Activated CD8-positive, alpha-beta T cell treated with anti-CD3 and anti-CD28 coated beads for 36 hours (primary cell): ENCODE measurements at places on chromosomes 5 and 9. TPM values are rescaled to one million over a fixed set of nuclear protein-coding genes. Genes with fewer than 3 reads are reported as not detected.
A peak's percentile ranks its signal among the peaks of the same experiment; 100 is the strongest.

GRCh38 chr5:154369682-154370081 is 76.1 kb upstream of the SAP30L start:
- H3K4me1 ChIP-seq, result no peaks in the 10 kb centered on the region
- H3K27me3 ChIP-seq, result no peaks in the 10 kb centered on the region
- H3K36me3 ChIP-seq, result no peaks in the 10 kb centered on the region
- H3K27ac ChIP-seq, result no peak overlapping the region
- H3K4me3 ChIP-seq, result no peak overlapping the region
- no peak for DNase-seq

OR13J1 gene
- not detected for total RNA-seq

- no peak overlapping the region for H3K27ac ChIP-seq
- no peaks in the 10 kb centered on the region for H3K4me1 ChIP-seq
- peaks cover 4% of the 10 kb centered on the region for H3K27me3 ChIP-seq
- DNase-seq, result no peak
These were observed 27.6 kb upstream of the LHFPL2 start for GRCh38 chr5:78675956-78676730.

- peak overlapping the region; percentile 67 for H3K27ac ChIP-seq
- H3K4me3 ChIP-seq, result no peak overlapping the region
- H3K27me3 ChIP-seq, result no peaks in the 10 kb centered on the region
These were observed 4.1 kb upstream of the TOR1A start for GRCh38 chr9:129828051-129828450.

- H3K4me3 ChIP-seq, result no peak overlapping the region
- H3K27ac ChIP-seq, result no peak overlapping the region
- DNase-seq, result no peak
- H3K36me3 ChIP-seq, result no peaks in the 10 kb centered on the region
- no peaks in the 10 kb centered on the region for H3K27me3 ChIP-seq
- no peaks in the 10 kb centered on the region for H3K4me1 ChIP-seq
These were observed 102.5 kb downstream of the SREK1 start for GRCh38 chr5:66246608-66247007.

GRCh38 chr5:96741891-96742309 is 65.8 kb downstream of the ERAP1 start:
- no peaks in the 10 kb centered on the region for H3K27me3 ChIP-seq
- H3K4me3 ChIP-seq, result no peak overlapping the region
- DNase-seq, result no peak
- H3K27ac ChIP-seq, result peak overlapping the region; percentile 21
- peaks cover 37% of the 10 kb centered on the region for H3K4me1 ChIP-seq
- H3K36me3 ChIP-seq, result peaks cover 41% of the 10 kb centered on the region

DNA sequence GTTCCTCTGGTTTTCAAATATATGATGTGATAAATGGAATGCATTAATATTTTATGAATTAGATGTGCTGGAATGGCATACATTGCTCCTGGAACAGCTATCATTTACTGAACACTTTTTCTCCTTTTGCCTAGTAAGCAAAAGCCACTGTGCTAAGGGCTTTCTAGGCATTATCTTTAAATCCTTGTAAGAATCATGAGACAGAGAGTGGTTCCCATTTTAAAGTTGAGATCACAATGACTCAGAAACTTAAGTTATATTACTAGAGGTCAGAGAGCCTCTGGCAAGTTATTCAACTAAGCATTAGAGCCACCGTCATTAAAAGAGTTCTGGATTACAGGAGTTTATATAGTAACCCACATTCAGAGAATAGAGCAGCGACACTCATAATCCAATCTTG is 26.7 kb upstream of the FSD1L start:
- peaks cover 3% of the 10 kb centered on the region for H3K4me1 ChIP-seq
- H3K27me3 ChIP-seq, result peaks cover 1% of the 10 kb centered on the region
- H3K36me3 ChIP-seq, result no peaks in the 10 kb centered on the region
- H3K27ac ChIP-seq, result no peak overlapping the region
- no peak overlapping the region for H3K4me3 ChIP-seq
- no peak for DNase-seq

DNA sequence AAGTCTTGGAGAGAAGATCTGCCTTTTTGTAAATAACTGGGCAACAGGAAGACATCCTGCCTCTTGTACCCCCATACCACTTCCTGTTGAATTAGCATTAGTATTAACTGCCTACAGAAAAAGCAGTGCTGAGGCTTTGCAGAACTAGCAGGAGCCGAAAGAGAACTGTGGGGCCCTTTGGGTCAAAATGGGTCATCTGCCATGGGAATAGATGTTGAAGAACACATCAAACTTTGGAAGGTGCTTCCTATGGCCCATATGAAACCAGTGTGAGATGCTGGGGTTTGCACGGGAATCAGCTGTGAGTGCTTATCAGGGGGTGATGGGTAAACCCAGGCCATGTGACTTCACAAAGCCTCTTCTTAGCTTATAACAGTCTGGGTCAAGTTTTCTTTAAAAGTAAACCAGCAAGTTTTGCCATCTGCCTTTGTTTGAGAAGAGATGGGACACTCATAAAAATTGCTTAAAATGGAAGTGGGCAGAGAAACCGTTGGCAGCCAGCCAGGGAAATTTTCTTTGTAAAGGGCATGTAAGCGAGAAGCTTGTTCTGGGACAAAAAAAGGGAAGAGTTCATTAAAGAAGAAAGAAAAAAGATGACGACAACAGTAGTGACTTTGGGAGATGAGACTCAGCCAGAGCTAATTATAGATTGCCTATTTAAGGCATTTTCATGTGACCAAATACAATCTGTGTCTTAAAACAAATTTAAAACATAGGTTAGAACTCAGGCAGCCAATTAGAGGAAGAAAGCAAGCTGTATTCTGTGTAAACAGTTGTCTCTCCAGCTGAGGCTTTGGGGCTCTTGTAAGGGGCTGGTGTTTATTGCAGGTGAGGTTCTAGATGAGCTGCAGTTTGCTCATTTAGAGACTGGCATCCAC is 4.4 kb downstream of the SLC25A25 start:
- H3K27ac ChIP-seq, result peak overlapping the region; percentile 87
- peak; percentile 82 for DNase-seq
- H3K4me3 ChIP-seq, result peak overlapping the region; percentile 63
- peaks cover 40% of the 10 kb centered on the region for H3K4me1 ChIP-seq

DNA sequence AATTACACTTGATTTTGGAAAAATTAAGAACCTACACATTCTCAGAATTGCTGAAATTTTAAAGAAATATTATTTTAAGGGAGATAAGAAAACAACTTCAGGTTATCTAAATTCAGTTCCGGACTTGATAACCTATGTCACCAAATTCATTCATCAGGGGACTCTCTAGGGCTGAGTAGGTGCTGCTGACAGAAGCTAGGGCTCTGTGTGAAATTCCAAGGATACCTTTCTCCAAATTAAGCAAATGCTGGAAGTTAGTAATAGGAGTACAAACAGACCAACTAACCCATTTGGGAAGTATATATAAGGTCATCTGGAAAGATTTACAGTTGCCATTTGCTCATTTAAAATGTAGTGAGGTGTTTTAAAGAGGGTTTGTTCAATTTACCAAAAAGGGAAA is 84.3 kb downstream of the SMIM23 start:
- no peak overlapping the region for H3K27ac ChIP-seq
- H3K4me1 ChIP-seq, result peaks cover 9% of the 10 kb centered on the region
- DNase-seq, result no peak

GRCh38 chr5:36385495-36385894 is 83.8 kb upstream of the RANBP3L start:
- no peaks in the 10 kb centered on the region for H3K36me3 ChIP-seq
- H3K27me3 ChIP-seq, result peaks cover 5% of the 10 kb centered on the region
- H3K27ac ChIP-seq, result no peak overlapping the region
- no peaks in the 10 kb centered on the region for H3K4me1 ChIP-seq
- no peak for DNase-seq

DNA sequence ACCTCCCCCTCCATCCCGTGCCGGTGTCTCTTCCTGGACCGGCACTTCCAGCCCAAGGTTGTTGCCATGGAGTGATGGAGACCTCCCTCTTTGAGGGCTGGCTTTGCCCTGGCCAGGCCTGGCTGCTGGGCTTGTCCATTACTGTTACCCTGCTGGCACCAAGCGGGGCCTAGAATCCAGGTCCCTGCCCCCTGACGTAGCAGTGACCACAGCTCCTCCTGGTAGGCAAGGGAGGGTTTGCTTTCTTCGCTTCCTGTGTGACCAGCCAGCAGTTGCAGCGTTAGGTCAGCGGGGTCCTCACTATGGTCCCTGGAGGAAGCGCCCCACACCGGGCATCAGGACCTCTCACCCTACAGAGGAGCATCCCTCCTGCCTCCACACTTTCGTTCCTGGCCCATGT is 146.7 kb upstream of the COL5A1 start:
- no peak overlapping the region for H3K4me3 ChIP-seq
- no peak overlapping the region for H3K27ac ChIP-seq
- no peaks in the 10 kb centered on the region for H3K27me3 ChIP-seq
- H3K4me1 ChIP-seq, result no peaks in the 10 kb centered on the region
- H3K36me3 ChIP-seq, result no peaks in the 10 kb centered on the region

DNA sequence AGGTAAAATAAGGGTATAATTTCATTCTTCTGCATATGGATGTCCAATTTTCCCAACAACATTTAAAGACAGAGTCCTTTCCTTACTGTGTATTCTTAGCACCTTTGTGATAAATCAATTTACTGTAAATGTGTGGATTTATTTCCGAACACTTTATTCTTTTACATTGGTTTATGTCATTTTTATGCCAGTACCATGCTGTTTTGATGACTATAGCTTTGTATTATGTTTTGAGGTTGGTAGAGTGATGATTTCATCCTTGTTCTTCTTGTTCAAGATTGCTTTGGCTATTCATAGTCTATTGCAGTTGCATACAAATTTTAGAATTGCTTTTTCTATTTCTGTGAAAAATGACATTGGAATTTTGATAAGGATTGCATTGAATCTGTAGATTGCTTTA is 53.4 kb upstream of the CCDC152 start:
- H3K4me1 ChIP-seq, result no peaks in the 10 kb centered on the region
- H3K36me3 ChIP-seq, result no peaks in the 10 kb centered on the region
- no peak overlapping the region for H3K27ac ChIP-seq
- DNase-seq, result no peak
- no peaks in the 10 kb centered on the region for H3K27me3 ChIP-seq
- no peak overlapping the region for H3K4me3 ChIP-seq

- H3K36me3 ChIP-seq, result no peaks in the 10 kb centered on the region
- H3K27ac ChIP-seq, result no peak overlapping the region
- DNase-seq, result no peak
These were observed 142.9 kb downstream of the DMAC1 start for GRCh38 chr9:7656636-7657035.

DND1 gene
- 2.9 TPM for total RNA-seq

DNA sequence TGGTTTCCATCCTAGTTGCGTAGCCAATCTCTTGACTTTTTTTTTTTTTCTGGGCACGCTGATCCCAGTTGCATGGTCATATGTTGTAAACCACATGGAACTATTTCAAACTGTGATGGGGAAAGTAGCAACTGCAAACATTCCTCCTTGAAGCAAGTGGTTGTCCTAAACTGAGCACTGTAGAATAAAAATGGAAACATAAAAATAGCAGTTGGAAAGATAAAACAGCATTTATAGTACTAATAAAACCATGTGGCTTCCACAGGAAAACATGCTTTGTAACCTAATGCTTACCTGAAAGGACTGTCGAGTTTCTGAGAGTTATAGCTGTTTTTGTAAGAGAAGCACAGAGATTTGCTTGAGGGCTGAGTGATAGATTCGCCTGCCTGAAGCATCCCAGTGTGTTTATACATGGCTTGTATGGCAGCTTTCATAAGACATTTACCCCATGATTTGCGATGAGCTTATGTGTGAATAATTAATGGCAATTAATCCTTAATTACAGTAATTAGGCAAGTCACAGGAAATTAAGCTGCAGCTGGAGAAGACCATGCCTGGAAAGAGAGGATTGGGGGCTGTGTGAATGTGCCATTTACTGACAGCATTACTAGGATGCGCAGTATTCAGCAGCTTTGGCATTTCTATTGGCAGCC is 136.5 kb downstream of the PBX3 start:
- H3K27ac ChIP-seq, result no peak overlapping the region
- H3K27me3 ChIP-seq, result peaks cover 7% of the 10 kb centered on the region
- H3K36me3 ChIP-seq, result no peaks in the 10 kb centered on the region
- DNase-seq, result no peak
- no peak overlapping the region for H3K4me3 ChIP-seq
- H3K4me1 ChIP-seq, result peaks cover under 1% of the 10 kb centered on the region

DNA sequence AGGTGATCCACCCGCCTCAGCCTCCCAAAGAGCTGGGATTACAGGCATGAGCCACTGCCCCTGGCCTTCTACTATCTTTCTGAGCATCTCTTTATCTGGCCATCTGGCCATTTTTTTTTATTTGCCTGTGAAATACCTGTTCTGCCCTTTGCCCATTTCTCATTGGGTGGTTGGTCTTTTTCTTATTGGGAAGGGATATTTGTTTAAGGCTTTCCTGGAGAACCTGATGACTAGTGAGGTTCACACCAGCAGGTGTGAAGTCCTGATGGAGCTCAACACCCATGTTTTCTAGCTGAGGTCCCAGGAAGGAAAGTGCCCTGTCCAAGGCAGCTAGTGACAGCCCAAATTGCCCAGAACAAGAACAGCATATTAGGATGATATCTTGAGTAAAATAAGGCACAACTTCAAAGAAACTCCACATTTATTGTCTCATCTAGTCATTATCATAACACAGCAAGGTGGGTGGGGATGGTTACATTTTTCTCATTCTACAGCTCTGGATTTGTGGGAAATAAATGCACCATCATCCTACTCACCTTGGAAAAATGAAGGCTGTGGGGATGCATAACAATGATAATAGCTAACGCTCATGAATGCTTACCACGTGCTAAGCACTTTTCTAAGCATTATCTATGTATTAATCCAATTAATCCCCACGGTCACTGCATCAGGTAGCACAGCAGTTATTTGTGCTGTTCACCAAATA is 20.3 kb downstream of the SLC36A3 start:
- H3K4me3 ChIP-seq, result no peak overlapping the region
- no peaks in the 10 kb centered on the region for H3K36me3 ChIP-seq
- no peak overlapping the region for H3K27ac ChIP-seq
- peaks cover 3% of the 10 kb centered on the region for H3K27me3 ChIP-seq

DNA sequence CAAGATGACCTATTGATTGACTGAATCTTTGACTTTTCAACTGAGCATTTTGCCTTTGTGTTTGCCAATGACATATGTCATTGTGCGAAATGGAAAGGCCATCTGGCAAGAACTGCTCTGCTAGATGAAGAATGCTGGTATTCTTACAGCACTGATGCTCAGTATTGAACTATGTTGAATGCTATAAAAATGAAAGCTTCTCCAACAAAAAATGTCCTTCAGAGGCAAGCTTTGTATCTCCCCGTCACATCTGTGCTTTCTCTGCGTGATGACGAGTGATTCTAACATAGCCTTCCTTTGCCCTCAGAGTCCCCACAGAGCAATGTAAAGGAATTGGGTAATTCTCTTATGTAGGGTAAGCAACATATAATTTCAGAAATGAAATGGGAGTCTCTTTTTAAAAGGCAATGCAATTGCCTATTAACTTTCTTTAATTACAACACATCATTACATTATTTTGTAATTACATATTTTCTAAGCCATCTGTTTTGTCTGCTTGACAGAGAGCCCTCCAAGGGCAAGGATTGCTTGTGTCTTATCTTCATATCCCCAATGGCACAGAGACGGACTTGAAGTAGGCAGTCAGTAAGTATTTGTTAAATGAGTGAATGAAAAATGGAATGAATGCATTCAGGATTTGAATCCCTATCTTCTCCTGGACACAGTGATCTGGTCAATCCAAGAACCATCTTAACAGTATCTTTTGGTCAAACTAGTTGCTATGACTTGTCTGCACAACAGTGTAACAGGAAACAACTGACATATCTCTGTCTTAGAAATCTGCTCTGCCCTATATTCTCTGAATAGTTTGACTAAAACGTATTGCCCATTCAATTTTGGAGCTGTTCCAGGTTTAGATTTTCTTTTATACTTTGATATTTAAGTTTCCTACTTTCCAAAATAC is 46.1 kb downstream of the ENC1 start:
- H3K4me1 ChIP-seq, result no peaks in the 10 kb centered on the region
- H3K4me3 ChIP-seq, result no peak overlapping the region
- DNase-seq, result no peak
- no peak overlapping the region for H3K27ac ChIP-seq
- peaks cover 11% of the 10 kb centered on the region for H3K27me3 ChIP-seq
